ENCODE measurements at places on chromosomes 11 and 22.
A peak's percentile ranks its signal among the peaks of the same experiment; 100 is the strongest.

GRCh38 chr22:37462983-37463382 lies 23.2 kb downstream of the MFNG start:
- DNase-seq = no peak

DNA sequence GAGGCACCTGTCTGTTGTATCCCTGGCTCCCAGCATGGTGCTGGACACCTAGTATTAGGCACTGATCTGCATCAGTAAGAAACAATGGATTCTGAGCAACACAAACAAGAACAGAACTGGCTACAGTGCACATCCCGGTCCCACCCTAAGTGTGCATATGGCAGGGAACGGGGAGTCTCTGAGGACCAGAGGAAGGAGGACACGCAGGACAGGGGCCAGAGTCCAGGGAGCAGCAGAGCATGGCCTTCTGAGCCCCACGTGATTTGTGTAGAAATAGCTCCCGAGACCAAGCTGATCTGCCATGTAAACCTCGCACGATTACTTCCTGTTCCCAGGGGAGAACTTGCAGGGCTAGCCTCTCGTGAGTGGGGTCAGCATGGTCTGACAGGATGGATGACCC lies 12.7 kb upstream of the SNX32 start:
- no peak for DNase-seq

DNA sequence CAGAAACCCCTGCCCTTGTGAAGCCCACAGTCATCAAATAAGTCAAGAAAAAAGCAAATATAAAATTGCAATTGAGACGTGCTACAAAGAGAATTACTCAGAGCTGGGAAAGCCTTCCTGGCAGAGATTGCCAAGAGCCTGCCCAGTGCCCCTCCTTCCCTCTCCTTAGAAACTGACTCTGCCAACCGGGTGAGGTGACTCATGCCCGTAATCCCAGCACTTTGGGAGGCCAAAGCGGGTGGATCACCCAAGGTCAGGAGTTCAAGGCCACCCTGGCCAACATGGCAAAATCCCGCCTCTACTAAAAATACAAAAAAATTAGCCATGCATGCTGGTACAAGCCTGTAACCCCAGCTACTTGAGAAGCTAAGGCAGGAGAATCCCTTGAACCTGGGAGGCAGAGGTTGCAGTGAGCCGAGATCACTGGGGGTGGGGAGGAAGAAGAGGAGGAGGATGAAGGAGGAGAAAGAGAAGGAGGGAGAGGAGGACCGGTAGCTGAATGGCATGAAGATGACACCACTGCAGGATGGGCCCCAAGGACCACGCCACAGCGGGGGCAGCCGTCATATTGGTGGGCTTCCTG lies 76.1 kb upstream of the RTL6 start:
- no peak for DNase-seq

GRCh38 chr11:12846786-12847615 lies 162.1 kb upstream of the RASSF10 start:
- no peak for DNase-seq

- no peak for DNase-seq
Measured at GRCh38 chr11:59204746-59205145, 8.0 kb downstream of the MPEG1 start.

DNA sequence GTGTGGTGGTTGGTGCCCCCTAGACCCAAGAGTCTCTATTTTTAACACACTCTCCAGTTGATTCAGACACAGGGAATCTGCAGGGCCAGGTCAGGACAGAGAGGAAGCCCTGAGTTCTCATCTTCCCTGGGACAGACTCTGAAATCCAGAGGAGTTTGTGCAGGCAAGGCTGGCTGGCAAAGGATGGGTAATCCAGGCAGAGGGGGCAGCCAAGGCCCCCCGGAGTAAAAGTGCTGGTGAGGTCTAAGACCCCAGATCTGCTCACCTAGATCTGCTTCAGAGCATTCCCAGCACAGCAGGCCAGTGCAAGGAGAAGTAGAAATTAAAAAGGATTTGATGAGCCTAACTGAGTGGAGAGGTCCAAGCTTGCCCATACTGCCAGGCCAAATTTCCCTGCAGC lies 40.6 kb upstream of the MN1 start:
- DNase-seq = peak; percentile 51

DNA sequence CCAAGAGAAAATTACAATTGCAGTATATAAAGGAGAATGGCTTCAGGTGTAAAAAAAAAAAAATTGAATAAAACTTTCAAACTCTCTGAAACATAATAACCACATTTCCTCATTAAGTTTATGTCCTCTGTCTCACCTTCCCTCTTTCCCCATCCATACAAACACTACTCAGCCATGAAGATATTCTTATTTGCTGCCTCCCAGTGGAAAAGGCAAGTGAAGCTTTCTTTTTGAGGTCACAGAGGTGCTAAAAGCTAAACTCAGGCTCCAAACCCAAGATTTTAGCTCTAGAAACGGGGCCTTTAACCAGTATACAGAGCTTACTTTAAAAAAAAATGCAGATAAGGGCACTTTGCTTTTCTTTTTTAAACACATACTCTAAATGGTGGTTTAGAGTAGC lies 1568.5 kb downstream of the FAM181B start:
- no peak for DNase-seq

DNA sequence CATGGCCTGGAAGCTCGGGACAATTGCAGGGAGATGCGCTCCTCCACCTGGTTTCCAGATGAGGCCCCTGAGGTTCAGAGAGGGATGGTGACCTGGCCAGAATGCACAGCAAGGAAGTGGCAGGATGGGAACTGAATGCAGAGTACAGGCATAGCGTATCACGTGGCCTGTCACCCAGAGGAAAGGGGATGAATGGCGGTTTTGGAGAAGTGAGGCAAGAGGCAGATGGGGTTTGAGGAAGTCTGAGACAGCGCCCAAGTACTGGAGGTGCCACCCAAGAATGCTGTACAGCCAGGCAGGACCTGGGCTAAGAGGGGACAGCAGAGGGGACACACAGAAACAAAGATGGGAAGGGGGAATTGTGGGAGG lies 4.9 kb downstream of the RAB3IL1 start:
- DNase-seq = no peak

GRCh38 chr11:11532574-11532973 lies 89.2 kb downstream of the GALNT18 start:
- DNase-seq = no peak

- no peak for DNase-seq
Measured at GRCh38 chr11:3147257-3147619, 17.9 kb downstream of the OSBPL5 start.

DNA sequence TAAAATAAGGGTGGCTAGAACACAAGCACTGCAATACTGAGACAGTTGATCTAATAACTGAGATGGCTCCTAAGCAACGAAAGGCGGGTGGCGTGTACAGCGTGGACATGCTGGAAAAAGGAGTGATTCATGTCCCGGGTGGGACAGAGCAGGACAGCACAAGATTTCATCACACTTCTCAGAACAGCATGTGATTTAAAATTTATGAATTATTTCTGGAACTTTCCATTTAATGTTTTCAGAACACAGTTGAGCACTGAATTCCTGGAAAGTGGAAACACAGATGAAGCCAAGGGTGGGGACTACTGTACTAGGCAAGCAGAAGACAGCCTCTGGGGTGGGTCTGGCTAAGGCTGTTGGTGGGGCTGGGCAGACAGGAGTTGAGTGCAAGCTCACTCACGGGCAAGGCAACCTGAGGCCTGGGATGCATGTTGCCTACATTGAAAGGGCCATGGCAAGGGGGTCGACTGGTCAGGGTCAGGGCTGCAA lies 165.6 kb upstream of the DDI1 start:
- DNase-seq = no peak

GRCh38 chr22:35089139-35089538 lies 23.2 kb downstream of the ISX start:
- no peak for DNase-seq

- no peak for DNase-seq
Measured at GRCh38 chr22:48744283-48744641, 1083.4 kb downstream of the BRD1 start.

DNA sequence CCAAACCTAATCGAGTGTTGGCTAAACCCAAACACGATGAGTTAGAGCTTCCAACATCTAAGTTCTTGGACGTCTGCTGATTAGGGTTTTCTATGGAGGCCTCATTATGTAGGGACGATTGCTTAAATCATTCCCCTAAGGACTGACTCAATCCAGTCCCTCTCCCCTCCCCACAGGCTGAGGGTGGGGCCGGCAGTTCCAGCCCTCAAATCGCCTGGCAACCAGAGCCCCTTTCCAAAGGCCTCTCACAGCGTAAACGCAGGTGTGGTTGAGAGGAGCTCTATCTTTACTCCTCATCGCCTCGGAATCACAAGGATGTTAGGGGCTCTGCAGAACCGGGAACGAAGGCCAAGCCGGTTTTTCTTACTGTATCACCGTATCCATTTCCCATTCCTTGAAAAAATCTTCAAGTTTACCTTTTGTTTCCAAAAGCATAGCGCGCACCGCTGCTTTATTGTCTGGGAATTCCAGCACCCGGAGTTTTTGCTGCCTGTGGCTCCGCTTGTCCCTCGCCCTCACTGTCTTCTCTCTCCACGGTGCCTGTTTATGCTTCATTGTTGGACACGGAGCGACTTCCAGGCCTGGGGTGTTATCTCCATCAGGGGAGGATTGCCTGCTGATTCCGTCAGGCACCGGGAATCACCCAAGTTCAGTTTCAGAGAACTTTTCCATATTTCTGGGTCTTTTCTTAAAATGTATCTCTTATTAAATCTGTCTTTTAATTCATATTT lies 13.8 kb upstream of the IFITM3 start:
- peak; percentile 72 for DNase-seq

DNA sequence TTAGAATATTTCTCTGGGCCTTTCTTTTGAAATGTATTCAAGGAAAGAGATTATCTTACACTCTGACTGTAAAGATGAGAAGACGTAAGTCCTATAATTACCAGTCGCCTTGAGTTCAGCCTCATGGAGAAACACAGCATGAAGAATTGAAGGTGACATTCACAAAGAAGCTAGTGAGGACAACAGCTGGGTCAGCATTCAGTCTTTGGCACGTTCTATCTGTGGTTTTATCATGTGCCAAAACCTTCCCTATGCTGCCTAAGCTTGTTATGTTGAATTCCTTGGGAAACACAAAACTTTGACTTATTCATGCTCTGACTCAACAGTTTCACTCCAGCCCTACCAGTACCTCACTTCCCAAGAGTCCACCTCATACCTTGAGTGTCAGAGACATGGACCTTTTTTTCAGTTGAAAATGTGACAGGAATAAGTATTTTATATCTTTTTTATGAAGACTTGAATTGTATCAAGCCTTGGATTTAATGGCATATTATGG lies 198.8 kb upstream of the KIRREL3 start:
- no peak for DNase-seq

GRCh38 chr11:11871991-11872401 lies 30.2 kb downstream of the USP47 start:
- DNase-seq = no peak

GRCh38 chr11:64086258-64087123 lies 50.8 kb downstream of the FLRT1 start:
- no peak for DNase-seq

GRCh38 chr11:31830406-31830805 lies 19.3 kb upstream of the PAX6 start:
- no peak for DNase-seq

DNA sequence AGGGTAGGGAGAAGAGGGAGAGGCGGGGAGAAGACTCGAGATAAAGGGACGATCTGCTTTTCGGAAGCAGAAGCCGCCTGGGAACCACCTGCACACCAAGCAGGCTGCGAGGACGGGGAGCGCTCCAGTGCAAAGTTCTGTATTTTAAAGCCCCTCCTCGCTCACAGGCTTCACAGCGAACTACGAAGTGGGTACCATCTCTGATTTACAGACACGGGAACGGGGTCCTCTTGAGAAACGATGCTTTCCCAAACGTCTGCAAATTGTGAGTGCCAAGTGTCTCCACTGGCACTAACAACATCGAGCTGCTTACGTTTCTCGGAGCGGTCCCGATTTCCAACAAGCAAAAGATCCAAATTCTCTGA lies 700 bp upstream of the STX3 start:
- no peak for DNase-seq

DNA sequence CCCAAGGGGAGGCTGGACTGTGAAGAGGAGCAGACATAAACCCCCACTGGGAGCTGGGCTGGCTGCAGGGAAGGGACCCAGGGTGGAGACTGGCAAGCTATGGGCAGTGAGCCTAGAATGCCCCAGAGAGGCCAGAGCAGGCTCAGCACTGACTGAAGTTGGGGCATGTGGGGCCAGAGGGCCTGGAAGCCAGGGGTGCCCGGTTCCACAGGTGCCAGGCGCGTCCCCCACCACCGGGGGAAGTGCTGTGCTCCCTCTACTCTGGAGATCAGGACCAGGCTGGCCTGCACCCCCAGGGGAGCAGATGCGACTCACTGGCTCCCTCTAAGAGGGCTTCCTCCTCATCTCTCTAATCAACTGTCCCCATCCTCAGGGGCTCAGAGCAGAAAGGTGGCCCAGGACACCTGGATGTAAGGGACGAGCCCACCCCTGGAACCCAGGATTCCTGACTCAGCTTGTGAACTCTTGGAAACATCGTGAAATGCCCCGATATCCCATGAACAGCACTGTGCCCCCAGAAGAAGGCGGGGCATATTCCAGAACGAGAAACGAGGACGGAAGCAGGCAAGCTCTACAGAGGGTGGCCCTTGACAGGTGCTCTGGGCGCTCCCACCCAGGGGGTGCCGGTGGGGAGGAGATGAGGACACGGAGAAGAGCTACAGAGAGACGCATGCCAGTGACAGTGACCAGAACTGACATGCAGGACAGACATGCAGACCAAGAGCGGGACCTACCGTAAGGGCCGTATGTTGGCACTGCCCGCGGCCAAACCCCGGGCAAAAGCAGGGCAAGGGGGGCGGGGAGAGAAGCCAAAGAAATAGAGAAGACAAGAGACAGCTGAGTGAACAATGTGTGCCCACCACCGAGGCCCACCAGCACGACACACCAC lies 20.4 kb downstream of the MAFF start:
- no peak for DNase-seq
